ENCODE measurements at places on chromosomes 16 and 17.

DNA sequence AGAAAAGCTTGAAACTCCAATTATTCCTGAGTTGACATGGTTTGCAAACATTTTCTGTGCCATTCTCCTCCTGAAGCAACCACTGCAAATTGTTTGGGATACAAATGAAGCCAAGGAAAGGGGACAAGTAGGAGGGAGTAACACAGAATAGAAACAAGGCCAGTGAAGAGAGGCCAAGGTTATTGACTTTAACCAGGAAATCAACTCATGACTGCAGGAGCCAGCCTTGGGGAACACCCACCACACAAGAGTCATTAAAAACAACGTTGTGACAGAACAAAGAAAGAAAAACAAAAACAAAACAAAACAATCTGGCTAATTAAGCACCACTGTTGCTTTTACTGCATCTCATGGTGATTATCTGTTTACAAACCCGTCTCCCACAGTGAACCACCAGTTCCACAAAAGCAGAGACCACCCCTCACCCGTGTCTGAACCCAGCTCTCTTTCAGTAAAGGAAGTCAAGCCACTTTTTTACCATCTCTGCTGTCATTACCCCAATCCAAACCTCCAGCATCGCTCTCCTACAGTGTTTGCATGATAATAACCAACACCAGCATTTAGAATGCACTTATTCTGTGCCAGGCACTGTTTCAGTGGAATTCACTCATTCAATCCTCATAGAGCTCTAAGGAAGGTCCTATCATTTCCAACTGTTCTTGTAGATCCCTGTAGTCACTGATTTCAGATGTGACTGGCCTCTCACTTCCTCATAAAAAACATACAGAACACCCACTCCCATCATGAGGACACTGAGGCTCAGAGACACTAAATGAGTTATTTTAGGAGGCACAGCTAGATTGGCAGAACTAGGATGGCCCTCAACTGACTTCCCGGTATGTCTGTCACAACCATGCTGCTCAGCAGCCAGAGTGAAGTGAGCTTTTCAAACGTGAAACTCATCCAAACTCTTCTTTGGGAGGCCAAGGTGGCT lies 2.0 kb downstream of the ZDHHC1 start:
- no peak for DNase-seq

GRCh38 chr17:77033892-77034404 lies 106.8 kb upstream of the SEC14L1 start:
- DNase-seq: no peak

GRCh38 chr17:78473951-78474613 lies 95.6 kb downstream of the PGS1 start:
- no peak for DNase-seq

GRCh38 chr16:1088295-1089170 lies 7.5 kb downstream of the C1QTNF8 start:
- DNase-seq: no peak

DNA sequence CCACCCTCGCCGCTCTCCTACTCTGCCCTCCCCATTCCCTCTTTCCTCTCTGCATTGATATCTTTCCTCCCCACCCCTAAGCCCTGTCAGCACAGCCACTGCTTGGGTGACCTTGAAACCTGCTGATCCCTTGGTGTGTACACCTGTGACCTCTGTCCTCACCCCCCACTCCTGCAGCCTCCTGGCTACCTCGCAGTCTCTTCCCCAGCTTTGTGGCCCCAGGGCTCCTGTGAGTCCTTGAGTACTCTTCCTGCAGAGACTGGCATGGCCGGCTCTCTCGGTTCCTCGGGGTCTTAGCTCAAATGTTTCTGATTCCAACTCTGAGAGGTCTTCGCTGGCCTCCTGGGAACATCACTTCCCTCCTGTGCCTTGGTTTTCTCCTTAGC lies 31.7 kb downstream of the ADCY7 start:
- DNase-seq: no peak

DNA sequence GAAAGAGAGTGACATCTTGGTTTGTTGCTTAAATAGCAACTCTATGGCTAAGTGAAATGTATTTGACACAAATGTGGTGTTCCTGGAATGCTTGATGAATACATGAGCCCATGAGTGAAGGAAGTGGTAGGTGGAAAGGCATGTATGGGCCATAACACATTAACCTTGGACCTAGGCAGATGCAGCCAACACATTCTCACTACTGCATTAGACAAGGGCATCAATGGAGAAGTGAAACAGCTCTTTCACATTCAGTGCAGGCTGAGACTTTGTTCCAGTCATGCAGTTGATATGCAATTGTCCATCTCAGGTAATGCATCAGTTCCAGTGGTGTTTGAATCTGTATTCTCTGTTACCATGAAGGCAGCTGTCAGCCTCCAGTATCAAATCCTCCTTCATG lies 133.6 kb downstream of the HS3ST3B1 start:
- no peak for DNase-seq

GRCh38 chr17:8503807-8504206 lies 68.1 kb downstream of the NDEL1 start:
- no peak for DNase-seq

- no peak for DNase-seq
Observed at GRCh38 chr17:19579192-19579761, 45.6 kb downstream of the SLC47A1 start.

DNA sequence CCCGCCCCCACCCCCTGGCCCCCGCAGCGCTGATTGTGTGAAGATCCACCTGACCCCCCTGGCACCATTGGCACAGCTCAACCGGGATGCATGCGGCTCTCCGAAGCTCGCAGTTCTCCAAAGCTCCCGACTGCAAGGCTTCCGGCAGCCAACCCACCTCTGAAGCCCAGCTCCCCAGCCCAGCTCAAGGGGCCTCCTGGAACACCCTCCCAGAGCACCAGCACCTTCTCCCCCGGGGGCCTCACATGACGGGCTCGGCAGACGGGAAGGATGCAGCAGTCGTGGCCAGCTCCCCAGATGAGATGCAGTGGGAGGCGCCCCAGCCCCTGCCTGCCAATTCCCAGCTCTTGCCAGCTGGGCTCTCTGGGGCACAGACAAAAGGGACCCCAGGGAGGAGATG lies 215.3 kb downstream of the ZNF423 start:
- no peak for DNase-seq

- no peak for DNase-seq
Observed at GRCh38 chr16:86038926-86039310, 140.0 kb downstream of the IRF8 start.

GRCh38 chr17:8465356-8465755 lies 29.7 kb downstream of the NDEL1 start:
- DNase-seq: no peak

- no peak for DNase-seq
Observed at GRCh38 chr17:65171752-65172151, 34.6 kb downstream of the RGS9 start.

DNA sequence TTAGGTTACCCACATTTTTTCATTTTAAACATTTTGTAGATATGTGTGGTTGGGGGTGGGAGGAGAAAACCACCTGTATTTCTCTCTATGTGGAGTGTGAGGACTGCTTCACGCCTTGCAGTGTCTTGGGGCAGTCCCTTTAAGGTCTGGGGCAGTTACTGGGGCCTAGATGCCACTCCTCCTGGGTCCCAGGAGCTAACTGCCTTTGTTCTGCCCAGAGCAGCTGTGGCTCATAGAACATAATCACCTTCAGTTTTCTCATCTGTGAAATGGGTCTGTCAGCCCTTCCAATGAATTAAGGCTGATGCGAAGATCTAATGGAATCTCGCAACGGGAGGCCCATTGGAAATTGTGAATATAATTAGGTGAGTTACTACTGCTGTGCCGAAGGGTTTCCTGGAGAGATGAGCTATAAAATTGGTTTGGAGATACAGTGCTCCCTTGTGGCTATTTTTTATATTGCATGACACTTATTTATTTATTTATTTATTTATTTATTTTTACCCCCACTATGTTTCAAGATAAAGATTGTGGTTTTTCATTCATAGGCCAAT lies 22.9 kb downstream of the DHRS7C start:
- DNase-seq: no peak

DNA sequence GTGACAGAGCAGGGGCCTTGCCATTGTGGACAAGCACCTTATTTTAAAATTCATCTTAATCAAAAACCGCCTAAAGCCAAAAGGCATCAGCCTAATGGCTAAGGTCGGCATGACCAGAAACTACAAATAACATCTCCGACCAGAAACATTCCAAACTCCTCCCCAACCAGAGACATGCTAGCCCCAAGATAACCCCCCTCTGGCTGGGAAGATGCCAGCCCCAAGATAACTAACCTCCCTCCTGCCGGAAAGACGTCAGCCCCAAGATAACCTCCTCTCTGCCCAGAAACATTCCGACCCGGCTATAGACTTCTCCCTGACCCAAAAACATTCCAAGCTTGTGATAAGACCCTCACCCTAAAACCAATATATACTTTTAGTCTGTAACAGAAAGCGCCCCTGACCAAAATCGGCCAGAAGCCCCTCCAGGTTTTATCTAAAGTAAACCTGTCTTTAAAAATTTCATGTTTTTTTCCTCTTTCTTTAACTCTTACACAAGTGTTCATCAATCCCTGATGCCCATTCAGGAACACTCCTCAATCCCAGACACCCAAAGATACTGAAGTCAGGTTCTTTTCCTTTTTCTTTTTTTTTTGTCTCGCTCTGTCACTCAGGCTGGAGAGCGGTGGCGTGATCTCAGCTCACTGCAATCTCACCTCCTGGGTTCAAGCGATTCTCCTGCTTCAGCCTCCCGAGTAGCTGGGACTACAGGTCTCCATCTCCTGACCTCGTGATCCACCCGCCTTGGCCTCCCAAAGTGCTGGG lies 32.7 kb downstream of the TLE7 start:
- DNase-seq: no peak

DNA sequence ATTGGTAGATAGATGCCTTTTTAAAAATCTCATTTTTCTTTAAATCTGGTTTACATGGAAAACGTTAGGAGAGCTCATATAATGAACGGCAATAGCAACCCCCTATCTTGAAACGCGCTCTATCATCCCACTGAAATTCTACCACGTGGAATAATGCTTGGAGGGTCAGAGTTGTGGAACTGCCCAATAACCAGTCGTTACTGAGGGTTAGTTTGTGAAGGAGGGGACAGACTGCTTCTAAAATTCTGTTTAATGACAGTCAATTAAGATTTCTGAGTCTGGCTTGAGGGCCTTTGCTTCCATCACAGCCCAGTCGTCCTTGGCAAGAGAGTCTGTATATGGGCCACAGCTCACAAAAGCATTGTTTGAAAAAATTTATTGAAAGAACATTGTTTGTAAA lies 482 bp downstream of the IRF8 start:
- no peak for DNase-seq

GRCh38 chr17:17494870-17495535 lies 1.2 kb downstream of the RASD1 start:
- DNase-seq: no peak

- no peak for DNase-seq
Observed at GRCh38 chr16:10683170-10683569, 11.6 kb downstream of the TEKT5 start.

GRCh38 chr17:16298140-16298662 lies 55.1 kb downstream of the CENPV start:
- no peak for DNase-seq

- no peak for DNase-seq
Observed at GRCh38 chr16:86939609-86940008, 361.3 kb downstream of the FOXL1 start.
